Astrocyte (in vitro differentiated cells and primary cell): ENCODE measurements at places on chromosomes 4 and X.

DNA sequence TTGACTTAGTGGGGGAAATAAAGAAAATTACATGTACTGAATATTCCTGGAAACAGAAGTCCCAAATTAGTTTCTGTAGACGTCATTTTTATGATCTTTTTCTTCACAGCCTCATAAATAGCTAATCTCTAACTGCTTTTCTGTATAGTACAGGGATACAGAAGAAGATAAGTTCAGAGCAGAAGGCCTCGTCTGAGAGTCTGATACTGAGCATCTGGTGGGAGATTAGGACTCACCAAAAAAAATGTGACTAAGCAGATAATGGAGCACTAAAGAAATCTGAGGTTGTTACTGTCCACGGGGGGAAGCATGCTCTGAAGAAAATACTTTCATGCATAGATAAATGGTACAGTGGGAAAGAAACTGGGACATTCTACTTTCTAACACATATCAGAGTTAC is 115.3 kb upstream of the TRPC5 start:
- no peak for DNase-seq

DNA sequence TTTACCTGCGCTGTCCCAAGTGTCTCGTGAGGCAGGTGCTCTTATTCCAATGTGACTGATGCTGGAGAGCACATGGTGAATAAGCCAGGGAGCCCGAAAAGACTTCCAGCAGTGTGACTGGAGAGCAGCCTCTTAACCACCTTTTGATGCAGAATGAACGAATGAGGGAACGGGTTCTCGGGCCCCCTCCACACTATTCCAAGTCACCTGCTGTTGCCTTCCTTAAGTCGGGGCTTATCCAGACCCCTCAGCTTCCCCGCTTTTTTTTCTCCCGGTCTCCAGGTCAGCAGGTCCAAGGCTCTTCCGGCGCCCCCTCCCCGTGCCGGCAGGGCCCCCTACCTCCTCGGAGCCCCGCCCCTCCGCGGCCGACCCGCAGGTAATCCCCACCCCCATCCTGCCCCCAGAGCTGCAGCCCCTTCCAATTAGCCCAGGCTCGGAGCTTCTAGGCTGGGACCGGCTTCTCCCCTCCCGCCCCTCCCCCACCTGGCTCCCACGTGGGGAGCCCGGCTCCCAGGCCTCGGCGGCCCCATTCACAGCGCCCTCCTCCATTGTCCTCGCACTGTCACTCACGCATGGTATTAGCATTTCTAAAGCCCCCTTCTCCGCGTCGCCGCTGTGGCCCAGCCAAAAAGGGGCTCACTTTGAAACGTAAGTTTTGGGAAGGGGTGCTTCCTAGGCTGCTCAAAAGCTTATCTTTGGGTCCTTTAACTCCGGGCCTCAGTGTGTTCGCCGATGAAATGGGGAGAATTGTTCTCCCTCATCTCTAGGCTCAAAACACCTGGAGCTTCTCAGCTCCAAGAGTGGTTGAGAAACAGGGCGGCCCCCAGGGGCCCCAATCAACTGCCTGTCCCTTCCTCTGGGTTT is 56.2 kb upstream of the PJA1 start:
- no peak for DNase-seq

DNA sequence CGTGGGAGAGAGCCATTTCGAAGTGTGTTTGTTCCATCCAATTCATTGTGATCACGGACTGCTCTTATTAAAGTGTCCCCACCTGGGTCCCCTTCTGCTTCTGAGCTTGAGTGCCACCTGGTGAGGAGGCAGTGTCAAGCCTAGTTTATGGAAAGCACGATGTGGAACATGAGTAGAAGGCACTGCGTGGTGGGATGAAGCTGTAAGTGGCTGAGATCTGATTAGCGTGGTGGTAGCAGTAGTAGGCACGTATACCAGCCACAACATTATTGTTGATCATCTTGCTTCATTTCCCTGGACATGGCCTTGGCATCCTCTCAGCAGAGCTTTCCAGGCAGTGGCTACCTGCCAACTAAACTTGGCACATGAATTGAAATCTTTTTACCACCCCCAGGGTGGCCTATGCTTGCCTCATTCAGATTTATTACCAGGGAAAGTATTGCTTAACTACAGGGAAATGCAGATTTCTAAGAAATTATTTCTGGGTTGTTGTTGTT is 46.4 kb downstream of the GPAT3 start:
- peak; percentile 4 for DNase-seq

- DNase-seq = no peak
These were observed 37.4 kb upstream of the STS start for GRCh38 chrX:7109838-7110793.

DNA sequence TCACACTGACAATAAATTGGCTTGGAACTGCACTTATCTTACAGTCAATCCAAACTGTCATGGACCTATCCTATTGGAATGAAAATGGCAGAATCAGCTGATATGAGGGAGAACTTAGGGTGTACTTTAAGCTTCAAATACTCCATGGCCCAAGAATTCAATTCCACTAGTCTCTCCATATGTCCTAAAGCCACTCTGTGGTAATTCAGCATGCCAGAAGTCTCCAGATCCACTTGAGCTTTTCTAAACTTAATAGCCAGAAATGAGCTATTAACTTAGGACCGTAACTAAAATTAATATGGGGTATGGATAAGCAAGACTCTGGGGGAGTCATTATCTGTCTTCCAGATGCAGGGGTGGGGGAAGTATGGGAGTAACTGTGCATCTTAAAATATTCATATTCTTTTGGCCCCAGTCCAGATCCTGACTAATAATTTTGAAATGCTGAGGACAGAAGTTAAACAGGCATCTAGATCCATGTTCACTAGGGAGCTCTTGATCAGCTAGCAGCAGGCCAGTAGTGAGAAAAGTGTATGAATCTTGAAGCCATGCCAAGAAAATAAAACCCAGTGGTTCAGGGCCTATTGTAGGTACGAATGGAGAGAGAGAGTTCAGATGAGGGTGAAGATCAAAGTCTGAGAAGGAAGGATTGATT is 167.6 kb downstream of the DKK2 start:
- DNase-seq = peak; percentile 52

- DNase-seq = no peak
These were observed 136.4 kb downstream of the REPS2 start for GRCh38 chrX:17082831-17083230.

GRCh38 chrX:154013614-154014360 is 5.9 kb downstream of the IRAK1 start:
- no peak for DNase-seq

DNA sequence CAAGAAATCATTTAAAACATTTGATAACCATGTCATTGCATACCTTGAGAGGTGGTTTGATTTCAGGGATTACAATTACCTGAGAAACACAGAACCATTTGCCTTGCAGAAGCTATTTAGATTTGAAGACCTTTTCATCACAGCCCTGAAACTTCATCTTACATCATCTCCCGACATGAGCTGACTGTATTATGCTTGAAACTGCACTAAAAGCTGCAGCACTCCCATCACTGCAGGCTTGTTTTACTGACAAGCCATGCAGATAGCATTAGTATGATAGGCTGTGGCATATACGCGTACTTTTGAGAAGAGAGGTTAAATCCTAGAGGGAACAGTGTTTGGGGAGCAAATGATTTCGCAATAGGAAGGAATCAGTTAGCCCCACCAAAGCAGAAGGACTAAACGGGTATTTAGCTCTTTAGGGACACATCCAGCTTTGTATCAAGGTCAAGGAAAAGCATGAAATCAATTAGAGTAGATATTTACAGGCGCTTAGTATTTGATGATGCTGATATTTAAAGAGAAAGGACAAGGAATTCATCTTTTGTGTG is 133.2 kb upstream of the DIAPH2 start:
- DNase-seq = no peak

DNA sequence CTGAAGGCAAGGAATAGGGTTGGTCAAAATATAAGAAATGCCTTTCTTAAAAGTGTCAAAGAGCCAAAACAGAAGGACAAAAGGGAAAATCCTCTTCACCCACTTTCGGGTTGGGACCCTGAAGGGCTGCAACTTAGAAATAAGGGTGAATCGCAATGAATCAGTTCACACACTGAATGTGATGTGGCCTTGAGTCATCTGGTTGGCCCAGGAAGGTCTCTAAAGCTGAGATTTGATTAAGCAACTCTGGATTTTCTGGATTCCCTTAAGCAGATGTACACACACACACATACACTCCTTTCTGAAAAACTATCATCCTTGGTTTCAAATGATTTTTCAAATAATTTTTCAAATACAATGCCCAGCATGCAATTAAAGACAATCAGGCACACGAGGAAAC is 13.1 kb downstream of the TAB3 start:
- DNase-seq = peak; percentile 64

DNA sequence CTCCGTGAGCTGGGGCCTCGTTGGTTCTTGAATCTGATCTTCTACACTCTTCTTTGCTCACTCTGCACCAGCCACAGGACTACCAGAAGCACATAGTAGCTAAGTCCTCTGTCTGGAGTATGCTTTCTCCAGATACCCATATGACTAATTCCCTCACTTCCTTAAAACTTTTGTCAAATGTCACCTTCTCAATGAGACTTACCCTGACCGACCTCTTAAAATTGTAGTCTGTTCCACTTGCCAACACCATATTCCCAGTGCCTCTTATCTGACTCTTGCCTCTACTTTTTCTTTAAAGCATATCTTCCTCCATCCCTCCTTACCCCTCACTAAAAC is 10.0 kb downstream of the PARM1 start:
- no peak for DNase-seq

DNA sequence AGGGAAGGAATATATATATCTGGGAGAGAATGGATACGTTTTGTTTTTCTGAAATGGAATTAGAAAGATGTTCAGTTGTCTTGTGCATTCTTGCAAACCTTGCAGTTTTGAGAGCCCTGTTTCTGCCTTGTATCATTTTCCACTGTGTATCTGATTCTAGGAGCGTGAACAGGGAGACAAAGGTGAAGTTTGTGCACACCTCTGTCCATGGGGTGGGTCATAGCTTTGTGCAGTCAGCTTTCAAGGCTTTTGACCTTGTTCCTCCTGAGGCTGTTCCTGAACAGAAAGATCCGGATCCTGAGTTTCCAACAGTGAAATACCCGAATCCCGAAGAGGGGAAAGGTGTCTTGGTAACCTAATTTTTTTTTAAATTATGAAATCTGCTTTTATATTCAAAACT is 17.7 kb downstream of the PGM2 start:
- DNase-seq = no peak

DNA sequence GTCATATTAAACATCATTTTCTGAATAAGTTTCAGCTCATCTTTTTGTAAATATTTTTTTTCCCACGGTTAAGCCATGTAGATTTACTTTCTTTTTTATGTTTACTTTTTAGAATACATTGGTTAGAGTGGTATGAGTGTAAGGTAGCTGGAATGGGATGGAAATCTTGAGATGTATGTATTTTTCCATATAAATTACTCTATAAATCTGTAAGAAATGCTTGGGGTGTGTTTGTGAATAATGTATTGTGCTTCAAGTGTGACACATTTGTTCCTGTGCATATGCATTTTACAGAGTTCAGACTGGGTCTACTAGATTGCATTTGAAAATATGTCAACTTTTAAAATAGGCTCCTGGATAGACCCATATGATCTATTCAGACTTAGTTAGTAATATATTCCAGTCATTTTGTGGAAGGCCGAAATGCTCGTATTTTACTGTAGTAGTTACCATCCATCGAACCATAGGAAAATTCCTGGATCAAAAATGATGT is 756.8 kb downstream of the RAPGEF2 start:
- DNase-seq = no peak

DNA sequence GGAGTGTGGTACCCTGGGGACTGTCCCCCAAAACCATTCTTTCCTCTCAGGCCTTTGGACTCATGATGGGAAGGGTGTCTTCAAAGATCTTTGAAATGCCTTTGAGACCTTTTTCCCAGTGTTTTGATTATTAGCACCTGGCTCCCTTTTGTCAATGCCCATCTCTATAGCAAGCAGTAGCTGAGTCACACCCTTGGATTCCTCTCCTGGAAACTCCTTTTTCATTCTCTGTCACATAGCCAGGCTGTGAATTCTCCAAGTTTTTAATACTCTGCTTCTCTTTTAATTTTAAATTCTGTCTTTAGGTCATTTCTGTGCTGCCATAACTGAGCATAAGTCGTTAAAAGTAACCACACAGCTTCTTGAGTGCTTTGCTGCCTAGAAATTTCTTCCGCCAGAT is 29.7 kb downstream of the IL21 start:
- DNase-seq = no peak

DNA sequence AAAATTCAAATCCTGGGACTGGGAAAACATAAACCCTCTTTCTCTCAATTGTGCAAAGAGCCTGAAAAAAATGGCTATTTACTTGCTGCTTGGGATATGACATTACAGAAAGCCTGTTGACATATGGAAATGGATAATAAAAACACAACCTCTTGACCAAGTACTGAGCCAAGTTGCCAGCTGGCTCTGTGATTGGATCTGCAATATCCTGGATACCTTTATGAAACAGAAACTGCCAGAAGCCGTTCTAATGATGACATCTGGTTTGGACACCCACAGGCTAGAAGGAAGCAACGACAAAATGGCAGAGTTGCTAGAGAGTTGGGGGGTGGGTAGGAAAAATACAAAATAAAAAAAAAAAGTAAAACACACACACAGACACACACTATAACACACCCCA is 481.4 kb downstream of the FAT4 start:
- no peak for DNase-seq

- DNase-seq = no peak
These were observed 24.7 kb downstream of the ENPP6 start for GRCh38 chr4:184192933-184193332.

DNA sequence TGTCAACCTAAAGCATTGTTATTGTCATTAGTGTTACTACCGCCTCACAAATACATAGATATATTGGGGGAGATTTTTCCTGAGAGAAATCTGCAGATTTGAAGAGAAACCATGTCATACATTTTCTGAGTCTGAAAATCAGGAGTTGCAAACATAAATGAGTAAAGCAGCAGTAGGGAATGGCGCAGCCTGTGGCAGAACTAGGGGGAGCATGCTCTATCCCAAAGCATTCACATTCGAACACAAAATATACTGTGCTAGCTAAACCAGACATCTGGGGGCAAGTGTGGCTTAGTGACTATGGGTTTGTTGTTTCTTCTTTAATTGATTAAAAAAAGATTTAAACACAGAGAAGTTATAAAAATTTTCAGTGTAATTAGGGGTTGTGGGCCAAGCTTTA is 83.2 kb downstream of the CPE start:
- no peak for DNase-seq

- no peak for DNase-seq
These were observed 60.7 kb upstream of the SPANXD start for GRCh38 chrX:141759238-141759637.

DNA sequence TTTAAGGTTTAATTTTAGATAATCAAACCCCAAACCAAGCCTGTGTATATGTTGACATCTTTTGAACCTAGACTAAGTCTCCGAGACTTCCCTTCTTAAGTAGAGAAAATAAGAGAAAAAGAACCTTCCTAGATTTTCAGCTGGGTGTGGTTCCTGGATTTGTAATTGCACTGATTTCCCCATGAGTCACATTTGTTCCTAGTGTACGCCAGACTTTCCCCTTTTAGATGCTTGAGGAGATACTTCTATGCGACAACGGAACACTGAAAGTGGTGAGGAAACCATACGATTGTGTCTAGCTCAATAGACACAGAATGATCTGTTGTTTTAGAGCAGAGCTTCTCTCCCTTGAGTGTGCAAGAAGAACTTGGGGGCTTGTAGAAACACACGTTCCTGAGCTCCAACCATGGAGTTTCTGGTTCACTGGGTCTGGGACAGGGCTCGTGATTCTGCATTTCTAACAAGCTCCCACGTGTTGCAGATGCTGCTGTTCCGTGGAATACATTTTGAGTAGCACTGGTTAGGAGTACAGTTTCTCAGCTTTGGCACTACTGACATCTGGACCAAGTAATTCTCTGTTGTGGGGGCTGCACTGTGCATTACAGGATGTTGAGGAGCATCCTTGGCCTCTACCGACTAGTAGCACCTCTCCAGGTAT is 87.1 kb downstream of the AMELX start:
- DNase-seq = no peak

GRCh38 chr4:102301167-102301566 is 44.1 kb downstream of the SLC39A8 start:
- DNase-seq = no peak
